RWPE2 (cell line): ENCODE measurements at places on chromosomes 7 and 10.
A peak's percentile ranks its signal among the peaks of the same experiment; 100 is the strongest.

- DNase-seq, result no peak
Observed at GRCh38 chr7:47444376-47445098, 137.4 kb downstream of the TNS3 start.

DNA sequence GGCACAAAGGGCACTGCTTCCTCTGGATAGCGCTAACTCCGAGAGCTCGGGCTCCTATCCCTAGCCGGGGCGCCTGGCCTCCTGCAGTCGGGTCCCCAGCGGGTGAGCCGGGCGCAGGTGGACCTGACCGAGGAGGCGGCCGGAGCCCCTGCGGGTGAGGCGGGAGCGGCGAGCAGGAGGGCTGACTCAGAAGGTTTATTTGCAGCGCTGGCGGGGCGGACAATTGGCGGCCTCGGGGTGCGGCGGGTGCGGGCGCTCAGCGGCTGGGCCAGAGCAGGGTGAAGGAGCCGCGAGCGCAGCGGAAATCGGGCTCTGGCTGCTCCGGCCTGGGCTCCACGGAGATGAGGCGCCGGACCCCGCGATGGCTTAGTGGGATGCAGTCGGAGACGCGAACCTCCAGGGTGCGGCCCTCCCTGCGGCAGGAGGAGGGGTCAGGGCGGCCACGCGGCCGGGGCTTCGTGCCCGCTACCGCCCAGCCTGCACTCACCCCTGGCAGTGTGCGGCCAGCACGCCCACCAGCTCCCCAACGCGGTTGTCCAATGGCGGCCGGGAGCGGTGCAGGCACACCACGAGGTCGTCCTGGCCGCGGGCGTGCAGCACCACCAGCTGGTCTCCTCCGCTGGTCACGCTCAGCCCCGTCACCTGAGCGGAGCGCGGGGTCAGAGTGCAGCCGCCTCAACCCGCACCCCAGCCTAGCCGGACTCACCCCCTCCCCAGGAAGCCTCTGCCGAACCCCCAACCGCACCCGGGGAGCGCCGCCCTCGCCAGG lies 16.1 kb downstream of the MYO1G start:
- peak; percentile 65 for DNase-seq

DNA sequence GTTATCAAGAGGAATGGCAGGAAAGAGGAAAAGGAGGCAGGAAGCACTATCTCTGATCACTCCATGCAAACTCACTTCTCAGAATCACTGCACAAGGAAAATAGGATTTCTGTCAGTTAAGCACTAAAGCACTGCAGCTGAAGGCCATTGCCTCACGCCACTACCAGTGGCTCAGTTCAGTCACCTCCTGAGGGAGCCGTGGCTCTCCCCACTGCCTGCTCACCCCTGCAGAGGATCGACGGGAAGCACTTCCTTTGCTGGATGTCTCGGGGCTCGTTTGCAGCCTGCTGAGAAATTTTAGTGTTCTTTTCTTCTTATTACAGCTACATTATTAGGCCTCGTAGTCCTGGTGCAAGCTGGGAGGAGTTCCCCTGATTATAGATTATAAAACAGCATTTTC lies 90.1 kb upstream of the ADCY1 start:
- DNase-seq, result no peak

DNA sequence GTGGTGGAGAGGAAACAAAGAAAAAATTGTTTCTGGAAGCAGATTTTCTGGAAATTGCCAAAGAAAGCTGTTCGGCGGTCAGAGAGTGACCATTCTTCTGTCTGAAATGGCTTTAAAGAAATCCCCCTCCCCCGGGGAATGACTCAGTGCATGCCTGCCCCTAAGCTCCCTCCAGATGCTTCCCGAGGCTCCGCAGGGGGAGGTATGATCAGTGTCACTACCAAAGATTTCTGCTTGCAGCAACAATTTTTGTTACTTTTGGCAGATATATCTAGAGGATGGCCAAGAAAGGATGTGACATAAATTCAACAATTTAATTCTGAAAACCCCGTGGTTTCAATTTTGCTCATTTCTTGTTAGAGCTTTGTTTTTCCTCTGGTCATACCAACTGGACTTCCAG lies 163.9 kb downstream of the JCAD start:
- no peak for DNase-seq

- DNase-seq, result no peak
Observed at GRCh38 chr7:37363536-37364491, 84.8 kb downstream of the ELMO1 start.

- no peak for DNase-seq
Observed at GRCh38 chr7:136247211-136247610, 270.1 kb upstream of the MTPN start.

- no peak for DNase-seq
Observed at GRCh38 chr10:80186364-80187012, 18.8 kb downstream of the ANXA11 start.

DNA sequence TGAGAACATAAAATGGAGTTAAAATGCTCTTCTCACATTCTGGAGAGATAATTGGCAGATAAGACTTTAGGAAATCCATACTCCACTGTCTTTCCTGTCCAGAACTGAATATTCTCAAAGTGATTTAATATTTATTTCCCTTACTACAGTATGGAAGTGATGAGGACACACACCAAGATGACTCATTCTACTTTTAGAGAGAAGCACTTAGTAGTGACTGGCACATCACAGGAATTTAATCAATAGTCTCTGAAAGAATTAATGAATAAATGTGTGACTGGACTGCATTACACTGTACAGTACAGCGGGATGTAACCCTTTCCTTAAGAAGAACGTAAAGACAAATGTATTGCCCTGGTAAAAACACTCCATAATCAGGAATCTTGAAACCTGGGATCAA lies 116.7 kb downstream of the SEMA3E start:
- DNase-seq, result no peak

DNA sequence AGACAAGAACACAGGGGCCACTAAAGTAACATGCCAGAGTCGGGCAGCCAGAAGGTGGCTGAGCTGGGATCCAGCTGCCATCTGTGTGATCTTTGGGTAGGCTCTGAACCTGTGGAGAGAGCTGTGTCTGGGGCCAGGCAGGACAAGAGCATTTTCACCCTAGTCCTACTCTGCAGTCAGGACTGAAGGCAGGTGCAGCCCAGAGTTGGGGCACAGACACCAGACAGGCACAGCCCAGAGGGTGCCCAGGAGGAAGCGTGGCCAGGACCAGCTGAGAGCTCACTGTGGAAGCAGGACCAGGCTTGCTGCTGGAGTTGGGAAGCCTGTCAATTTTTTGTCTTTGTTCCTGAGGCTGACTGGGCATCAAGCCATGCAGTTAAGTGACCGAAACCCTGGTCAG lies 113.6 kb downstream of the ADCY1 start:
- no peak for DNase-seq

DNA sequence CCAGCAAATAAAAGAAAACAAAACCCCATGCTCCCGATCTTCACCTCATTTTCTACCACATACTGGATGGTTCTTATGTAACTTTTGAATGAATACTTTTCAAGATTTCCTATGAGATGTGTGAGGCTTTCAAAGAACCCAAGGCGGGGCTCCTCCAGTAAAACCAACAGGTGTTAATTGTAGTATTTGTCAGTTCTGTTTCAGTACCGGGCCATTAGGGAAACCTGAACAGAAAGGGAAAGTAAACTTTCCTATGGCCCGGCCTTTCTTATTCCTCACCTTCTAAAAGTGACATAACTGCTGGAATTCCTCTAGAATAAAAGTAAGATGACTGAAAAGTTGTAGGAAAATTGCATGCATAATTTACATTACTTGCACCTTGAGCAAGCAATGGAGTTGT lies 672.9 kb downstream of the MAGI2 start:
- no peak for DNase-seq

DNA sequence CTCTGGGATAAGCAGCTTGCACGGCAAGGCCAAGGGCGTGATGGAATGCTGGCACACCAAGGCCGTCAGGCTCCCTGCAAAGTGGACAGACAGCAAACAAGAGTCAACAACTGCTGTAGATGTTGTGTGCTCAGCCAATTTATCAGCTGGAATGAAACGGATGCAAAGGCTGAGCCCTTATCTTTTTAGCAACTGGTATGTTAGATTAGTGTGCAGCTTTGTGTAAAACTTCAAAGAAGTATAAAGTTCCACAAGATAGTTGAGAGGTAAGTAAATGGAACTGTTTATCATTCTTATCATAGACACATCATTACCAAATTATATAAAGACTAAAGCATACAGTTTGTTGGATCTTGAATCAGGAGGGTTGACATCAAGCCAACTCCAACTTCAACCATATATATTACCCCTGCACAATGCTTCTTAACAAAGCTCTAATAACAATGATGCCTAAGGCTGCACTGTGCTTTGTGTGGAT lies 289.0 kb downstream of the TNS3 start:
- no peak for DNase-seq

DNA sequence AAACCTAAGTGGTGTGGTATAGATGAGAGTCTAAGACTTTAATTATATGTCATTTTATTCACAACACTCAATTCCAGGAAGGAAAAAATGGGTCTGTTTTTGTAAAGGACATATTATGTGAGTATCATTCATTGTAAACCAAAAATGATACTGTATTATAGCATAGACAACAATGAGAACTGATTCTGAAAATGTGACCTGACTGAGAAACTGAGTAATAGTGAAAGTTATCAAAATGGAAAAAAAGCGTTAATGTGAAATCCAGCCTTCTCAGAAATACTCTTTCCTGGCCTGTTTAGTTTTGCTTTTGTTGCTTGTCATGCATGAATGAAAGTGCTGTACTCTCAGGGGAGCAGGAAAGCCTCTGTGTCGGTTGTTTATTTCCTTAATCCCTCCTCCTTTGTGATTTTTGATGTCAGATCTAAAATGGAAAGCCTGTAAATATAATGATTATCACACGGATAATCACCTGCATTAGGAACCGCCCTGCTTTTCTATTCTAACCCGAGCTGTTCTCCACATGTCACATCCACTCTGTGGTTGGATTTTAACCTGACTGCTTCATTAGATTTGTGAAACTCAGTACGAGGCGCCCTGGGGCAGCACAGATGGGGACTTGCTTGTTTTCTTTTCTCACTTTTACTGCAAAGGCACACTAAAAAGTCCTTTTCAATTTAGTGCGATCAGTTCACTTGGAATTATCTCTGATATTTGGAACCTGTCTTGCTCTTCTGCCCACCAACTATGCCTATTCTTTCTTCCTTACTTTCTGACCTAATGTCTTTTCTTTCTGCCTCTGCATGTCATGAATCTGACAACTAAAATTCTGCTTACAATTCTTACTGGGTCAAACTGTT lies 240.9 kb upstream of the KAT6B start:
- no peak for DNase-seq
